ENCODE measurements at places on chromosomes 6 and 20.

DNA sequence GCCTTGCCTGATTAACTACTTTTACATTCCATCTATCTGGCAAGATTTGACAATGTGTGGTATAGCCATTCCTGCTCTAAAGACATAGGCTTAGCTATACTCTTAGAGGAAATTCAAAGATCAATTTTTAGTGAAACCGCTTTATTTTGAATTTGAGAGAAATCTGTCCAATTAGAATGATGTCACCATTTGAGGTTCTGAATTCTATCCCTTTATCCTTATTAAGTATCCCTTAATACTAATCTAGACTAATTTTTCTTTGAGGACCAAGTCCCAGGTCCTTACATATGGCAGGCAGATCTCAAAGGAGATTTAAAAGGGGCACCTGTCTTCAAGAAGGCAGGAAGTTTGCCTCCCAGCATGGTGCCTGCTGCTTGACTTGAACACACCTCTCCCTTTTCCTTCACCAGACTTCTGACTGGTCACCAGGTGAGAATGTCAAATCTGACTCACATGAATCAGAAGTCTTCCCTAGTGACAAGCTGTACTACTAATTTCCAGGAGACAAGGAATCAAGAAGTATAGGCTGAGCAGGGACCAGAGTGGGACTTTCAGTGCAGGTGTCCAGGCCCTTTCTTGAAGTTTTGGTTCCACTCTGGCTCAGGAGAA, 15.0 kb upstream of the MRAP2 start:
- no peak for DNase-seq

DNA sequence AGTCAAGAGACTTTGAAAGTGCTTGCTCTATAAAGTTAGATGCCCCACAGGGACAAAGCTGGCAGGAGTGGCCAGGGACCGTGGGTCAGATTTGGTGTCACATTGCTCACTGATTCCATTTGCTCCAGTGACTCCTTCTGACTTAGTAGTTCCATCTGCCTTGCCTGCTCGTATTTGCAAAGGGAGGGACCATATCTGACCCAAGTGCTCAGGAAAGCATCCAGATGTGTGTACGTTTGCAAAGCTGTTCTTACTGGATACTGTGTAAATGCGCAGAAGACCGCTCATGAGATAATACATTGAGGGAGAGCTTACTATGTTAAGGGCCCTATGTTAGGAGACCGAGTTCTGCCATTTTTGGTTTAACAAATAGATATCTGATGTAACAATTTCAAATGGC, 21.2 kb upstream of the CCN6 start:
- no peak for DNase-seq

GRCh38 chr20:39004508-39004907, 42.4 kb downstream of the DHX35 start:
- DNase-seq, result peak; percentile 28

- no peak for DNase-seq
These were observed 3.3 kb downstream of the ID1 start for GRCh38 chr20:31608251-31608945.

- DNase-seq, result no peak
These were observed 5.6 kb downstream of the FILIP1 start for GRCh38 chr6:75488033-75488432.

DNA sequence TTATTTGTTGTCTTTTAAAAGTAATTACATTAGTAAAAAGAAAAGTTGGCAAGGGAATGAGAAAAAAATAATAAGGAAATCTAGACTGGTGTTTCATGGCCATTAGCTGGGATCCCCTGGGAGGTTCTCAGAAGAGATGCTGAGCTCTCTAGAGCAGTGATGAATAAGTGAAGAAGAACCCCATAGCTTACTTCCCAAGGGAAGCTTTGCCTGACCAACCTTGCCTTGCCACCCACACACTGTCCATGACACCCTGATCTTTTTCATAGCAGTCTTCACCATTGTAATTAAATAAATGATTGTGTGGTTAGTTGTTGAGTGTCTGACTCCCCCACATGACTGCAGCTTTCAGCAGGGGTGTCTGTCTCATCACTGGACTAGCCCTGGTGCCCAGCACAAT, 5.9 kb downstream of the C6orf163 start:
- no peak for DNase-seq

- DNase-seq, result no peak
These were observed 123.9 kb downstream of the INSM1 start for GRCh38 chr20:20491784-20492264.

DNA sequence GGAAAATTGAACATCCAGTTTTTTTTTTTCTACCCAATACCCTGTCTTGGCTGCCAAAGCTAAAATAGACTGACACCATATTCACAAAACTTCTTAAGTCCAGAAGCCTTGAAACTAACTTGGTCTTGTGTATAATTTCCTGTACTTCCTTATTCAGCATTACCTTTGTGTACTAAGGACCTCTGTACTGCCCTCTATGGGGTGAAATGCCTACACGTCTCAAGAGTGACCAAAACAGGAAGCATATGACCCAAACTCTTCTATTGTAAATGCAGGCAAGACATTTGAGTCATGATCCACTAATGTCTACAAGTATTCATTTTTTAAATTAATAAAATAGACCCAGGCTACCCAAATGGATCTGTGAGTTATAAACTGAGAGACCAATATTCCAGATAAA, 50.4 kb downstream of the HMGCLL1 start:
- no peak for DNase-seq

DNA sequence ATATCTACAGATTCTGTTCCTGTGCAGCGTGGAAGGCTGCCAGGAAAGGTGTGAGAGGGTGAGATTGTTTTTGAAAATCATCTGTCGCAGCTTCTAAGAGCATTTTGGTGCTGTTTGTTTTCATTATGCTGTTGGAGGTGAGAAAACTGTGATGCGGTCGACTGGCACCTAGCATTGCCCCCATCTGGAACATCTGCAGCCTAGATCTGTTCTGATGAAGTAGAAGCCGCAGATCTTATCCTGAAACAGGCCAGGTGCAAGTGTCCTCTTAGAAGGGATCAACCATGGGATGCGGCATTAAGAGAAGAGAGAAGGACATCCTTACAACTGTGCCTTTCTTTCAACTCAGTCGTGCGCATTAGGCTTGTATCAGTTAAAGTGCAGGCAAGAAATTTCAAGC, 167.3 kb downstream of the CDH26 start:
- no peak for DNase-seq

GRCh38 chr6:21091411-21091810, 502.1 kb upstream of the SOX4 start:
- no peak for DNase-seq

DNA sequence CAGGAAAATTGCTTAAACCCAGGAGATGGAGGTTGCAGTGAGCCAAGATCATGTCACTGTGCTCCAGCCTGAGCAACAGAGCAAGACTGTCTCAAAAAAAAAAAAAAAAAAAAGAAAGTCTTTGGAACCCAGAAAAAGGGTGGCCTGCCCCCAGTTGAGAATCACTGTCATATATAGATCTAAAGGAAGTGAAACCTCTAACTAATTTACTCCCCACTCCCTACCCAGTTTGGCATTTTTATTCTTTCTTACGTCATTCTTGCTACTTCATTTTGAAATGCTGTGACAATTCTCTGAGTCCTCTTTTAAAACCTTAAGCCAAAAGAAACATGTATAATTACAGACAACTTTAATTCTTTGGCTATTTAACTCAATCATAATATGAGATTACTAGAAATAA, 254.8 kb downstream of the CDC5L start:
- no peak for DNase-seq

GRCh38 chr20:62122654-62123449, 577 bp downstream of the LSM14B start:
- no peak for DNase-seq

- no peak for DNase-seq
These were observed 360.8 kb upstream of the ARID1B start for GRCh38 chr6:156416391-156416790.

DNA sequence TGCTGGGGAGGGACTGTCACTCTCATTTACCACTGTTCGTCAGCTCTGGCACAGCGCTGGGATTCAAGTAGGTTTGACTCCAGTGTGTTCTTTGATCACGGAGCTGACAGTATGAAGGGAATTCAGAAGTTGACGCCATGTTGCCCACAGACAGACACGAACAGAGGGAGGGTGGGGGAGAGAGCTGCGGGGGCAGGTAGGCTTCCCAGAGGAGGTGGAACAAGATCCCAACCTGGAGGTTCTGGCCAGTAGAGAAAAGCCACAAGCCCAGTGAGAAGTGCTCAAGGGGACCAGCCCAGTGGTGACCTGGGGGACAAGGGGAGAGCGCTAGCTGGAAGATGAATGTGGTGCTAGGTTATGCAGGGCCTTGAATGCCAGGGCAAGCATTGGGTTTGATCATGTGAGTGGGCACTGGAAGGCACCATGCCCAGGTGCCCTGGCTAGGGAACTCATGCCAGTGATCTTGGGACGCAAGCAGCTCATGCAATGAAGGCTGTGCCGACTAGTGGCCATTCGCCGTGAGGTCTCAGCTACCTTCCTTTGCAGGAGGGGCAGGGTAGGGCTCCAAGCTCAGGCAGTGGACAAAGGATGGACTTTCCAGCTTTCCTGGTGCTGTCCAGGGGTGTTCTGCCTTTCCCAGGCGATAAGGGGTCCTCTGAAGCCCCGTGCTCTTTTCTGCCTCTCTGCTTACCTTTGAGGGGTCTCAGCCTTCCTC, 50.4 kb upstream of the APCDD1L start:
- no peak for DNase-seq

DNA sequence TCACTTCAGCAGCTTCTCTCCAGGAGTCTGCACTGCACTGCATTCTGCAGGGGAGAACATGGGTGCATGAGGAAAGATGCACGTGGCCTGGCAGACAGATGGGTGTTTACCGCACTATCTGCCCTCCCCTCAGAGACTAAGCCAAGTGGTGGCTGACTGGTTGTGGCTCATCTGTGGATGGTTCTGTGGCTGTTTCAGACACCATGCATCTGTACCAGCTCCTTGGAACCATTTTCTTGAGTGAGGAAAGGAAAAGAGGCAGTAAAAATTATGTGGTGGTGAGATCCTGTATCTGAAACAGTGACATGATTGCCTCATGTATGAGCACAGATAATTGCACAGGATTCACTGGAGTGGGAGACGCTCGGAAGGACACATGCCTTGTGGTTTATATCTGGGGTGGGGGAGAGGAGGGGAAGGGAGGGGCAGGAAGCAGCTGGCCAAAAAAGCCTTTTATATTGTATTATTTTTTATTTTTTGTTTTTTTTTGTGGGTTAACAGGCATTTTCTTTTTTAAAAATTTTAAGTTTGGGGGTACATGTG, 161.7 kb downstream of the ERMARD start:
- DNase-seq, result no peak

DNA sequence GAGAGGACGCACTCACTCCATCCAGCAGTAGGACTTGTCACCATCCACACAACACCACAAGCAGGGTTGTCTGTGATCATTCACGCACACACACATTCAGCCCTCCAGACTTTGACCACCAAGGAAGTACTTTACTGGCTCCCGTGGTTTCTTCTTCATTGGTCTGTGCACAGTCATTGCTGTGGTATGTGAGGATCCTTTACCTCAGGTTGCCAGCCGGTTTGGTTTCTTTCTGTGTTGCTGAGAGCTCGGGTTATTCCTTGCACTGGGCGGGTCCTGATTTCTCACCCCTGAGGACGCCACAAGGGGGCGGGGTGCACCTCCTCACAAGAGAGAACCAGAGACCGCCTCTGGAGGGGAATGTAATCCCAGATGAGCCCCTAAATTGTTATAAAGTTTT, 11.2 kb downstream of the SLC35A1 start:
- no peak for DNase-seq
